ENCODE measurements at places on chromosomes 4 and X.

GRCh38 chr4:152398060-152398459, 137.8 kb downstream of the FBXW7 start:
- DNase-seq: no peak

DNA sequence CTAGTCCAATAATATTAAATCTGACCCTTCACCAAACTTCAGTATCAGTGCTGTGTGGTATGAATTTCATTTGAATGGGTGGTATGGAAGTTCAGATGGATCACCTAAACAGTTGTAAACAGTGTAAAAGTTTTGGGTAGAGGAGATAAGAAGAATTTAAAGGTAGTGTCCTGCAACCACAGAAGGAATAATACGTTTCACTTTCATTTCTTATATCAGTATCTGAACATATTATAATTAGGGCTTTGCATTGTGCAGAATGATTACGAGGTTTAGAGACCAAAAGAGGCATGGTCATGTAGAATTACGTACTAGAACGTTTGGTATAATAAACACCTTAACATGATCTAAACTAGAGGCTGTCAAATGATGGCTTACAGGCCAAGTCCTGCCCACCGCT, 116.1 kb downstream of the PDLIM5 start:
- no peak for DNase-seq

DNA sequence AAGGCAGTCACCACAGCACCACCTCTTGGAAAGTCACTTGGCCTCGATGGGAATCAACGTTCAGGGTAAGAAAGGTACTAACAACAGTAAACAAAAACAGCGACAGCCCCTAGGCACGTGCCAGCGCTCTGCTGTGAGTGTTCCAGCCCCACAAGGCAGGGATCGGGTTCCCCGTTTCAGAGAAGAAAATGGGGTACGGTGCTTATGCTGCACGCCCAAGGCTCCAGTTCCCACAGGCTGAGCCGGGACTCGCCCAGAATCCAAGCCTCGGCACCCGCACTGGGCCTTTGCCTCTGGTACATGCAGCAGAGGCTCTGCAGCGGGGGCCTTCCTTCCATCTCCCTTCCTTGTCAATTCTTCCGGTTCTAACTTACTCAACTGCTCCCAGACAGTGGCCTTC, 37.3 kb downstream of the WDR1 start:
- no peak for DNase-seq

- DNase-seq: peak; percentile 34
Observed at GRCh38 chr4:177555007-177555574, 112.9 kb upstream of the AGA start.

DNA sequence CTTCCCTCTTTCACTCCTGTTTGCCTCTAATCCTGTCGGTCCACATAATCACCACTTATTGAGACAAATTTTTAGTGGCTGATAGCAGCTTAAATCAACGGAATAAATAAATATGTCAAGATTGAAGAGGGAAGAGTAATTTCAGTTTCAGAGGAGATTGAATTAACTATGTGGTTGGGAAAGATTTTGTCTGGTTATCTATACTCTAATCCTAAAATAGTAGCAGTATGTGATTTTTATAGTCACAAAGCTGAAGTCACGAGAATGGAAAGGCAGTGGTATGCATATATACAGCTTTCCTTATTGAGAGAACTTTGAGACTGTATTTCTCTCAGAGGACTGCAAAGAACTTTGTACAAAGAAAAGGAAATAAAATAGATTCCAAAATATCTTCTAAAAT, 493.3 kb downstream of the FAT4 start:
- no peak for DNase-seq

Measured in foreskin melanocyte (primary cell).